ENCODE measurements at places on chromosomes 12 and 14.

DNA sequence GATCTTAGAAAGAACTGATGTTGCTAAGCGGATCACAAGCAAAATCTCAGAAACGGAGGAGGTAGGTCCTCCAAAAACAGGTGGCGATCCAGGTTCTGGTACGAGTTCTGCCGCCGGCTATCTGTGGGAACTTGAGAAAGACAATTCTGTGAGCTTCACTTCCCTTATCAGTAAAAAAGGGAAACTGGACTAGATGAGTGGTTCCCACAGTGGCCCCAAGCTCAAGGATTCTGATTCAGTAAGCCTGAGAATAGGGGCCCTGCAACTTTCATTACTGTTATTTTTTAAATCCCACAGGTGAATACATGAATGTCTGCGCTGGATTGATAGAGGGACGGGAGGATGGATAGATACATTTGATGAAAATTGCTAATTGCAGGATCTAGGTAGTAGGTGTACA, 160.2 kb downstream of the PPM1H start:
- DNase-seq: no peak

DNA sequence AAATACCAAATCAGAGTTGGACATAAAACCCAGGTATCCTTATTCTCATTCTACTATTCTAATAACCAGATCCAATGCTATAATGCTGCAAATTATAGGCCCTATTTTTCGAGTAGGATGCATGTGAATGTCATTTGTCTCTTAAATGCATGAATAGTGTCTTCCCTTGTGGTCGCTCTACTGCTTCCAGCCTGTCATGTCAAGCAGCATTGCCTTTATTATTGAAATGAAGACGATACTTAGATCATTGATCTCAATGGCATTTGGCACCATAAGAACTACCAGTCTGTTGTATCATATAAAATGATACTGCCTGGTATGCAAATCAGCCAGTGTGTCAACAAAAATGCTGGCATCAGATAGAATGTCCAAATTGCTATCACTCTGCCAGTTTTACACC, 649.1 kb downstream of the DIO2 start:
- no peak for DNase-seq

DNA sequence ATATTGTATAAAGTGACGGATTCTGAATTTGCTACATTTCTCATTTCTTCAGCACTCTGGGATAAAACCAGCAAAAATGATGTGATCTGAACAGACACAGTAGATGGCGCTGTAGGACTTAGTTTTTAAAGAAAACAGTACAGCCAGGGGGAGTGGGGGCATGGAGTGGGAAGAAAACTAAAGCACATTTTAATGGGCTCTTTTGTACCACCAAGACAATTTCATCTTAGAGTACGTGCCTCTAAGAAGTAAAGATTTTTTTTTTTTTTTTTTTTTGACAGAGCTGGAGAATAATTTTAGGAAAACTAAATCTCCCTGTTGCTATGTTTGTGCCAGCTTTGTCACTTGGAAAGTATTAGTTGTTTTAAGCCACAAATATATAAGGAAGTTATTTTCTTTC, 124.4 kb downstream of the RAD51B start:
- peak; percentile 18 for DNase-seq

DNA sequence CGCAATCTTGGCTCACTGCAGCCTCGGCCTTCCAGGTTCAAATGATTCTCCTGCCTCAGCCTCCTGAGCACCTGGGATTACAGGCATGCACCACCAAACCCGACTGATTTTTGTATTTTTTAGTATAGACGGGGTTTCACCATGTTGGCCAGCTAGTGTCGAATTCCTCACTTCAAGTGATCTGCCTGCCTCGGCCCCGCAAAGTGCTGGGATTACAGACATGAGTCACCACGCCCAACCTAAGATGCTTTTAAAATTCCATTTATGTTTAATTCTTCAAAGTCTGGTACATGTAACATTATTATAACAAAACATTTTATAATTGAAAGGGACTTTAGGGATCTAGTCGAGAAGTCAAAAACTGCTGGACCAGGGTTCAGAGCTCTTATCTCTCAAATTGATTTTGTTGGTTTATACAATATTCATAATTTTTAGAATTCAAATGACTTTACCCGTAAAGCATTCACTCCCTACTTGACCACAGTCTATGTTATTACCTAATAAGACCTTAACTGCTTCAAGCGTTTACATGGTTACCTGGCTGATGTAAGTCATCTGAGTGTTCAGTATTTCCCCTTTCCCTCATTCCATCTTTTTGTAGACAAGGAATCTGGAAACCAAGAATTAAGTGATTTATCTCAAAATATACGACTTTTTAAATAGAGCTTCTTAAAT, 28.2 kb downstream of the RAP1B start:
- DNase-seq: no peak

GRCh38 chr12:56941299-56942017, 7.2 kb upstream of the SDR9C7 start:
- DNase-seq: no peak

GRCh38 chr12:19388131-19388549, 51.2 kb upstream of the AEBP2 start:
- no peak for DNase-seq
